SJSA1 (cell line): ENCODE measurements at places on chromosomes 7 and 10.
A peak's percentile ranks its signal among the peaks of the same experiment; 100 is the strongest.

GRCh38 chr10:130036296-130037065 is 72.4 kb upstream of the EBF3 start:
- DNase-seq: no peak

DNA sequence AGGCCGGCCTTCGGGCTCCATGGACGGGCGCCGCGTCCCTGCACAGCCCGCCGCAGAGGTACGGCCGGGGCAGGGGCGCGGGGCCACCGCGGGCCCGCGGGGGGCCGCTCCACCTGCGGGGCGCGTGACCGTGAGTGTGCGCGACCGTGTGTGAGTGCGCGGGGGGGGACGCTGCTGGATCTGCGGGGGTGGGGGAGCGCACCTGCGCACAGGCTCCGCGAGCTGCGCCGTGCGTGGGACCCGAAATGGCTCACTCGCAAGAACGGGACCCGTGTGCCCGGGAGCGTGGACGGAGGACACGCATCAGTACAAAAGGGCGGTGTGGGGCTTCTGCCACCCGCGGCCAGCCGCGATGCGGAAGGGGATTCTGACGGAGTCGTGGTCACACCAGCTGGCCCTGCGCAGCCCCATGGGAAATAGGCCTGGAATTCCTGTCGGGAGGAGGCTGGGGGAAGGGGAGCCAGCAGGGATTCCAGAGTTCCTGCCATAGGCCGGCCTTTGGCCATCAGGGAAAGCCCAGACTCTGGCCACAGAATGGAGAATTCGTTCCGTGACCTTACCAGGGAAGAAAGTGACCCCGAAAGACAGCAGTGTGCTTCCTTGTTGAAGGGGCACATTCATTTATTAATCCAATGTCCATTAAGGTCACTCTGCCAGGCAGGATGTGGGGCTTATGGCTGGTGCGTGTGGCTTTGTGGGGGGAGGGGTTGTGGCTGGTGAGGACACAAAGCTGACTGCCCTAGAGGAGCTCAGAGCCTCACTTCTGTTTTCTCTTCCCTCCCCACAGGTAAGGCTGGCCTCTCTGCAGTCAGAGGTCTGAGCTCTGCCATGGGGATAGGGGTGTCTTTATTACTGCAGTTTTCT is 494 bp downstream of the REPIN1 start:
- DNase-seq: peak; percentile 79

DNA sequence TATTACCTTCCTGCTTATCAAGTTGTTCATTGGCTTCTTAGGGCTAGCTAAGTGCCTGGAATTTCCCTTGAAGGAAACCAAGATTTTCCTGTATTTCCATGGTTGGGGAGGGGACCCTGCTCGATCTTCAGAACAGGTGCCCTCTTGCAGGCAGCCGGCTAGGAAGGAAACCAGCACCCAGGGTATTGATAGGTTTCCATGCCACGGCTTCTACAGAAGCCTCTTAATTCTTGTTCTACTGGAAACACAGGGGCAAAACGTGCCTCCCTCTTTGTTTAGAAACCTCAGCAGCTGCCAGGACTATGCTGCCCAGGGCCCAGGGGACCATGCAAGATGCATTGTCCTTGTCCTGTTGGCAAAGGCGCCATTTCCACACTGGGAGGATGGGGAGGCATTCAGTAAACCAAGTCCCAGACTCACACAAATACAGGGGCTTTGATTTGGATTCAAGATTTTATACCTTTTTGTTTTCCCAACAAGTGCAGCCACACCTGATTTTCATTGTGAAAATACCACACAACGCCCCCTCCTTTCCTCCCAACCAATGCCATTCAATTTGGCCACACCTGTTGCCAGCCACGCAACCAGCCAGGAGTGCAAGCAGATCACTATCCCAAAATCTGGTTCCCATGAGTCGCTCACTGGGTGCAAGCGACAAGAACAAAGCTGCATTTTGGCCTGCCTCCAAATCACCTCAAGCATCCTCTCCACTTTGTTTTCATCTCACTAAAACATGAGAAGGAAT is 29.6 kb downstream of the C10orf71 start:
- no peak for DNase-seq

DNA sequence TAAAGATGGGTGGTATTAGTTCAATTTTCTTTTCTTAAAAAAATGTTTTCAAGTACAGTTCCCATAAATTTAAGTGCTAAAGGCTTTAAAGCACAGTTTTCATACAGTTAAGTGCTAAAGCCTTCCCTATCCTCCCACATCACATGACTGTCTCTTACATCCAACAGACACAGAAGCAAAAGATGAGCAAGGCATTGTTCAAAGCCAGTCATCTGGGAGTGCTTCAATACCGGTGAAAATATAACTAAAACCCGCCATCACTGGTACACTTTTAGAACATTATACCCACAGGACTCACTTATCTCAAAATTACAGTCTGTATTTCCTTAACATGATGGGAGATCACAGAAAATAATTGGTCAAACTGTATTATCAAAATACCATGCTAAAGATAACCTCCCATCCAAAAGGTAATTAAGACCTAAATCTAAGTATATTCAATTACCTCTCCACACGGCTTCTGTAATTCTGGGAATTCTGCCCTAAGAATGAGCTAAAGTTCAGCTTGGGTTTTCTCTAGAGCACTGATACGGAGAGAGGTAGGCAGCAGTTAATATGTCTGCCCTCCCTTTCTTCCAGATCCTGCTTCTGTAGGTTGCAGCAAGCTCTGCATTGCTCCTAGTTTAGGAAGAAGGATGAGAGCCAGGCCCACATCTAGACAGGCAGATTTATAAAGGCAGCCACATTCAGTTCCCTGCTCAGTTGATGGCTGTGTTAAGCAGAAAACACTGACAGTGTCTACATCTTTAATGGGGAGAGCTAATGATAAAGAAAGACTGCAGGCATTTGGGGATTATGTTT is 474.8 kb upstream of the PFKP start:
- DNase-seq: no peak

GRCh38 chr10:78515038-78515872 is 481.6 kb downstream of the RPS24 start:
- no peak for DNase-seq

GRCh38 chr7:132947011-132947410 is 134.9 kb downstream of the CHCHD3 start:
- no peak for DNase-seq

- no peak for DNase-seq
Observed at GRCh38 chr7:16594061-16594460, 51.5 kb downstream of the ANKMY2 start.

DNA sequence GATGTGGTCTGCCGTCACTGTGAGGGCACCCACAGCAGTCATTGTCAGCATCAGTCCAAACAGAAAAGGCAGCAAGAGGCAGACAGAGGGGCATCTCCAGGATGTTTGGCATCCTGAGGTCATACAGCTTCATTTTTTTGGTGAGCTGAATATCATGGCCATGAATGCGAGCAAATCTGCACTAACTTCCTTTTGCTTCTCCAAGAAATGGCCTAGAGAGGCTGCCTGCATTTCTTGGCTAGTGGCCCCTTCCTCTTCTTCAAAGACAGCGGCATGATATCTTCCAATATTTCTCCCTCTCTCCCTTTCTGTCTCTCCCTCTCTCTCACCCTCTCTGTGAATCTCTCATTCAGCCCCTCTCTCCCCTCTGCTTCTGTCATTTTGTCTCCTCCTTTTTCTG is 24.8 kb downstream of the FKBP6 start:
- DNase-seq: no peak

DNA sequence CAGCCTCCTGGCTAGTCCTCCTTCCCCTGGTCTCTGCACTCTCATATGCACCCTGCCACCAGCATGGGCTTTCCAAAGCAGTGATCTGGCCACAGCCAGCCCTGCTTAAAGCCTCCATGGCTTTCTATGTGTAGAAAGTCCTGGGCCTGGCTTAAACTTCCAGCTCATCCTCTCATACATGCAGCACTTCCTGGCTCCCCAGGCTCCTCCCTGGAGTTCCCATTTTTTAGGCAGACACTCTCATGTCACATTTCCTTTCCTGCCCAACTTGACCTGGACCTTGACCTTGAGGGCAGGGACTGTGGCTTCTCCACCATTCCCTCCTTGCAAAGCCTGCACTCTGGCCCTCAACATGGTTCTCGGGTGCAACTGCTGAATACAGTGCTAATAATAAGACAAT is 79.5 kb downstream of the CHST15 start:
- DNase-seq: no peak

GRCh38 chr7:24732646-24733413 is 24.4 kb downstream of the GSDME start:
- no peak for DNase-seq

DNA sequence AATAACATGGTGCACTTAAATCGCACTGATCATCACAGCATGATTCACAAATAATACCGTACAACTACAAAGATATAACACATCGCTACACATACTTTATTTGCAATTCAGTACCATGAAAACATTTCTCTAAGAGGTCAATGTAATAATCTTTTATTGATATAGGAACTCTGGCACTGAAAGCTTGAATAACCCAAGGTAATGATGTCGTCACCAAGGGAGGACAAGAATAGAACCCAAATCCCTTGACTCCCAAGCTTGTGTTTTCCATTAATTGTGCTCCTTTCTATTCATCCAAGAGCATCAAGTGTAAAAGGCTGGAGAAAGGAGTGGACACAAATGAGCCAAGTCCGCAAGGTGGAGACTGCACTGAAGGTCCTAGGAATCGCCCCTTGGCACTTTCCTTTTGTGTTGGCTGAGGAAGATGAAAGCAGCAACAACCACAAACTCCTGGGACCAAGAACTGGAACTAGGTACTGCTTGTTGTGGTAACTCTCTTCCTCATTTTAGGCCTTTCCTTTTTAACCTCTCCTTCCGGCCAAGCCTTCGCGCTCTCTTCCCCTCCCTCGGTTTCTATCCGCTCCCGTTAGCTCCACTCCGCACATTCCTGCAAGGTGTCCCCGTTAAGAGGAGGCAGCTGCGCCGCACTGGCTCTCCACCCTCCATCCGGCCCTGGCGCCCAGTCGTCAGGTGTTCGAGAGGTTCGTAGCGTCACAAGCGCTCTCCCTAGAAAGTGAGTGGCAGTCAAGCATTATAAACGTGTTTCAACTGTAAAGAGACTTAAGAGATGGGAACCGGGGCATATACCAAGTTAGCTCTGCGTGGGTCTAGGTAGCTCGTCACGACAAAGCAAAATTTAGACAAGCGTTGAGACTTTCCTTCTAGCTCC is 1.0 kb upstream of the CBLL1 start:
- no peak for DNase-seq

DNA sequence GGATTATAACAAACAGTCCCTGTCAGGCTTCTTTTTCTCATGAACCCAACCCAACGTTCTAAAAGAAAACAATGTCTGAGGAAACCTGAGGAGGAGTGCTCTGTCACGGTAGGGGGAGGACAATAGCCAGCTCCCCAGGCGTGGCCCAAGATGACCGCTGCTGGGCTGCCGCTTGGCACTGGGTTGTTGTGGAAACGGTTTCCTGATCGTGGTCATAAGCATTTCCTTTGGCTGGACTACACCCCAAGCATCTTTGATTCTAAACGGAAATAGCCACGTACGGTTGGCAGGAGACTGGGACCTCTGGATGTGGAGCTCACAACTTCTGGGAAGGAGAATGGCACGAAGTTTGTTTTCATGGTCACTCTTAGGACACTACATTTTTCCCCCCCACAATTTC is 30.4 kb upstream of the DMBT1 start:
- no peak for DNase-seq

GRCh38 chr10:70982443-70982842 is 94.1 kb upstream of the PCBD1 start:
- no peak for DNase-seq

DNA sequence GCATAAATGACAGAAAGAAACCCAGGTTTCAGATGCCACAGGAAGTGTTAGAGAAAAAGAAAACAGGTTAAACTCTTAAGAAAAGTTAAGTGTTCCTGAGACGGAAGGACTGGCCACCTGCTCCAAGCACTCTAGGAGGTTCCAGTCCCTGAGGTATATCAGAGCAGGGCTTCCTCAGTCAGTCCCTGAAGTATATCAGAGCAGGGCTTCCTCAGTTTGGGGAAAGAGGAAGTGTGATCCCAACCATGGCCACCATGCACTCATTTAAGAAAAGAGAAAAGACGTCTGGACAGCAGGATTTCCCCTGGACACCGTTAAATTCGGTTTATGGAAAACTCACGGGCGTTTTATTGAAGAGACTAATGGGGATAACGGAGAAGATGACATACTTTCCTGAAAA is 133.4 kb upstream of the PFKP start:
- no peak for DNase-seq

DNA sequence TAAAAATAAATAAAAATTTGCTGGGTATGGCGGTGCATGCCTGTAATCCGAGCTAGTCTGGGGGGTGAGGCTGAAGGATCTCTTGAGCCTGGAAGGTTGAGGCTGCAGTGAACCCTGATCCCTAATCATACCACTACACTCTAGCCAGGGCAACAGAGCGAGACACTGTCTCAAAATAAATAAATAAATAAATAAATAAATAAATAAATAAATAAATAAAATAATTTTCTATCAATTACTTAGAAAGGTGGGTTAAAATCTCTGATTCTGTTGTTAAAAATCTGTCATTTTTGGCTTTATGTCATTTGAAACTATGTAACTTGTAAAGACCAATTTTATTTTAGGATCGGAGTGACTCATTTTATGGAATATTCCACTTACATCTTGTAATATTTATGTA is 958.6 kb downstream of the NXPH1 start:
- DNase-seq: no peak

GRCh38 chr10:122197611-122198222 is 73.4 kb upstream of the BTBD16 start:
- no peak for DNase-seq

DNA sequence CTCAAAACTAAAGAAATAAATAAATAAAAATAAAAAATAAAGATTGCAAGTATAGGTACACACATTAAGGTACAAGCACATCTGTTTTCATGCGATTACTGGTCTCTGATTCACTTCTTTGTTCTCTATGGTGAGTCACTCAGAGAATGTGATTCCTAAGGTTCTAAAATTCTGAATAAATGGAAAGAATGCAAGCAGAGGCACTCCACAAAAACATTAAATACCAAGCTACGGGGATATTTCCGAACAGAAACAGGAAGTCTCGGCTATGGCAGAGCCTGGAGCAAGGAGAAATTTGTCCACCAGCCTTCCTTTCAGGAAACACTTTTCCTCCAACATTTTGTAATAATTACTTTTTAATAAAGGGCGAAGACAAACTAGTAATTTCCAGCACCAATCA is 1.4 kb downstream of the VOPP1 start:
- peak; percentile 83 for DNase-seq

DNA sequence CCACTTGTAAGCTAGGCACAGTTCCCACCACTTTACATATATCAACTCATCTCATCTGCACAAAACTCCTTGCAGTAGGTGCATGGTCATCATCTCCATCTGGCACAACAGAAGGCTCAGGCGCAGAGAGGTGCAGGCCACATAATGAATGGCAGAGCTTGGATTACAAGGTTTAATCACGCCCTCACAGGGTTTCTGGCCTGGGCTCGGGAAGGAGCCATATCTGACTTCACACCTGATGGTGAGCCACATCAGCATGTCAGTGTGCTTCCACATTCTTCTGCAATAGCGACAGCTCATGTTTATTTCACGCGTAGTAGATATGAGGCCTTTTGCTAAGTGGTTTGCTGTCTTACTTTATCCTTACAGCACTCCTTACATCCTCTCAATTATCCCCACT is 650.2 kb downstream of the INHBA start:
- DNase-seq: no peak
